Pons (tissue), 1 donor: ENCODE measurements at places on chromosomes 1 and 21.

DNA sequence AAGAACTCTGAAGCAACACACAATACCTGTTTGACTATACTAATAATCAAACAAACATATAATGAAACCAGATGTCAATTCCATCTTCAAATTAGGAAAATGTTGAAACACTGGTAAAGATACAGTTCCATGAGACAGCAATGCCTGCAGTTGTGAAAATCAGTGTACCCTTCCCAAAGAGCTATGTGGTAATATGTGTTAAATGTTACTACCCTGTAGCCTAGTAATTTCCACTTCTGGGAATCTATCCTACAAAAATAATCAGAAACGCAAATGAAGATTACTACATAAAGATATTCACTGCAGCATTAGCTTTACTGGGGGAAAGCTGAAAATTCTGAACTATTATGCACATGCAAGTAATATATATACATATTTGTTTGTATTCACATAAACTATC is 16.9 kb downstream of the GLIS1 start:
- DNase-seq: no peak

GRCh38 chr1:153231785-153232184 is 14.4 kb downstream of the PRR9 start:
- DNase-seq: no peak

- no peak for DNase-seq
Observed at GRCh38 chr1:89870998-89871397, 50.2 kb downstream of the LRRC8D start.

- DNase-seq: no peak
Observed at GRCh38 chr1:19484798-19485361, 459 bp downstream of the CAPZB start.

GRCh38 chr1:187001198-187001889 is 172.6 kb downstream of the PLA2G4A start:
- no peak for DNase-seq
